ENCODE measurements at places on chromosomes 12 and 14. TPM values are rescaled to one million over a fixed set of nuclear protein-coding genes. Genes with fewer than 3 reads are reported as not detected.

DNA sequence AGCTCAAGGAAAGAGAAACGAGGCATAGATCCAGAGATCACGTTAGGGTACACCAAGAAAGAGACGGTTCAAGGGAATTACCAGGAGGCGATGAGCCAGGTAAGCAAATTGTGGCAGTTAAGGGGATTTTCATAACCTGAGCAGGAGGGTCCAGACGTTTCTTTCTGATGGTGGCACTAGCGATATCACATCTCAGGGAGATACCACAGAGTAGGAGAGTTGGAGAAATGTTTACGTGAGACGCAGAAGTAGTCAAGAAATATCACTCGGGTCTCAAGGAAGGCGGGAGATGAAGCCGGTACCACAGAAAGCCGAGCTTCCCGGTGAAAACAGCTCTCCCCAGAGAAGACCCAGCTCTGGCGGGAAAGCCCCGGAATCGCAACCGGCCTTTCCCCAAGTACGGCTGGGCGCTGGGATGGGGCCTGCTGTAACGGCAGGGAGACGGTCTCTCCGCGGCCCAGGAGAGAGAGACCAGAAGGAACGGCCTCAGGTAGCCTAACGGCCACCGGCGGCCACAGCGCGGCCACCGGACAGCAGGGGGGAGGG lies 485 bp downstream of the SENP1 start:
- DNase-seq, result no peak

DNA sequence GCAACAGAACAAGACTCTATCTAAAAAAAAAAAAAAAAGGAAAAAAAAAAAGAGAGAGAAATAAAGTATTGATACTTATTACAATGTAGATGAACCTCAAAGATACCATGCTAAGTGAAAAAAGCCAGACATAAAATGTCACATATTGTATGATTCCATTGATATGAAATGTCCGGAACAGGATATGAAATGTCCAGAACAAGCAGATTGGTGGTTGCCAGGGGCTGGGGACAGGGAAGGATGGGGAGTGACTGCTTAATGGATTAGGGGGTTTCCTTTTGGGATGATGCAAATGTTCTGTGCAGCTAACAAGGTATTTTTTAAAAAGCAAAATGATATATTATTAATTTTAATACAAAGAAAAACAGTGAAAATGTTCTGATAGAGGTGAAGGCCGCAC lies 5.0 kb downstream of the HVCN1 start:
- DNase-seq, result no peak

DNA sequence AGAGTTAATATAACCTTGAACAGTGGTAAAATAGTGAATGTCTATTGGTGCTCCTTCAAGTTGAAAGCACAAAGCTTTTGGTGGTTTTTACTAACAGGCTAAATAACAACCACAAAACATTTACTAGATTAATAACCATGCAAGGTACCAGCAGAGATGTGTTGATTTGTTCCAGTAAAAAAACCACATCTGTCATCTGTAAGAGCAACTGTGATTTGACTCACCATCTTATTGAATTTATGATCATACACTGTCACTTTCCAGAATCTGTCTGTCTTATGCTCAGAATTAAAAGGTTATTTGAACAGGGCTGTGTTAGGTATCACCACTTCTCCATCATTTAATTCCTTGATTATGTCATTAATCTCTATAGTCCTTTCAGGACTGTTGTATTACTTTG lies 107.0 kb upstream of the PTHLH start:
- DNase-seq, result no peak

The TTC8 gene
- 28.4 TPM for polyA plus RNA-seq

- no peak for DNase-seq
These were observed 37.7 kb upstream of the DICER1 start for GRCh38 chr14:95195031-95195430.

The TMCC3 gene
- 31.3 TPM for polyA plus RNA-seq

The LRRC74A gene
- polyA plus RNA-seq, result not detected

GRCh38 chr14:102197317-102197853 lies 57.7 kb downstream of the WDR20 start:
- no peak for DNase-seq

DNA sequence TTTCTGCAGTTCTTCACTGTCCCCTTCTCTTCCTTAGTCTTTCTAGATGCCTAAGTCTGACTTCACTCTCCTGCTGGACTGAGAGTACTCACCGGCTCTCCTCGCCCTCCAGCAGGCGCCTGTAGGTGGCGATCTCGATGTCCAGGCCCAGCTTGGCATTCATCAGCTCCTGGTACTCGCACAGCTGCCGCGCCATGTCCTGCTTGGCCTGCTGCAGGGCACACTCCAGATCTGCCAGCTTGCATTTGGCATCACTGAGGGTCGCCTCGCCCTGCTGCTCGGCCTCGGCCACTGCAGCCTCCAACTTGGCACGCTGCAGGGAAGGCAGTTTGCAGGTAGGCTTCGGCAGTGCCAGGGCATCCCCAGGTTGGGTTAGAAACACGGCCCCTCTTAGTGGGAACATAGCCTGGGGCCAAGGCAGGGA lies 5.2 kb downstream of the KRT84 start:
- no peak for DNase-seq

DNA sequence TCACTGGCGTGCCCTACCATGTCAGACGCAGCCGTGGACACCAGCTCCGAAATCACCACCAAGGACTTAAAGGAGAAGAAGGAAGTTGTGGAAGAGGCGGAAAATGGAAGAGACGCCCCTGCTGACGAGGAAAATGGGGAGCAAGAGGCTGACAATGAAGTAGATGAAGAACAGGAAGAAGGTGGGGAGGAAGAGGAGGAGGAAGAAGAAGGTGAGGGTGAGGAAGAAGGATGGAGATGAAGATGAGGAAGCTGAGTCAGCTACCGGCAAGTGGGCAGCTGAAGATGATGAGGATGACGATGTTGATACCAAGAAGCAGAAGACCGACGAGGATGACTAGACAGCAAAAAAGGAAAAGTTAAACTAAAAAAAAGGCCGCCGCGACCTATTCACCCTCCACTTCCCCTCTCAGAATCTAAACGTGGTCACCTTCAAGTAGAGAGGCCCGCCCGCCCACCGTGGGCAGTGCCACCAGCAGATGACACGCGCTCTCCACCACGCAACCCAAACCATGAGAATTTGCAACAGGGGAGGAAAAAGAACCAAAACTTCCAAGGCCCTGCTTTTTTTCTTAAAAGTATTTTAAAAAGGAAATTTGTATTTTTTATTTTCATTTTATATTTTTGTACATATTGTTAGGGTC lies 13.2 kb downstream of the TRIP11 start:
- no peak for DNase-seq

The C12orf50 gene
- polyA plus RNA-seq, result 0.53 TPM
